ENCODE measurements at places on chromosomes 4 and X.

- peak; percentile 54 for DNase-seq
Measured at GRCh38 chrX:141341341-141341740, 99.0 kb upstream of the SPANXC start.

- DNase-seq: no peak
Measured at GRCh38 chr4:79476196-79476595, 68.2 kb upstream of the GK2 start.

GRCh38 chr4:68803013-68803412 lies 12.8 kb upstream of the UGT2B10 start:
- no peak for DNase-seq

- DNase-seq: no peak
Measured at GRCh38 chr4:168076989-168077725, 15.2 kb upstream of the ANXA10 start.

DNA sequence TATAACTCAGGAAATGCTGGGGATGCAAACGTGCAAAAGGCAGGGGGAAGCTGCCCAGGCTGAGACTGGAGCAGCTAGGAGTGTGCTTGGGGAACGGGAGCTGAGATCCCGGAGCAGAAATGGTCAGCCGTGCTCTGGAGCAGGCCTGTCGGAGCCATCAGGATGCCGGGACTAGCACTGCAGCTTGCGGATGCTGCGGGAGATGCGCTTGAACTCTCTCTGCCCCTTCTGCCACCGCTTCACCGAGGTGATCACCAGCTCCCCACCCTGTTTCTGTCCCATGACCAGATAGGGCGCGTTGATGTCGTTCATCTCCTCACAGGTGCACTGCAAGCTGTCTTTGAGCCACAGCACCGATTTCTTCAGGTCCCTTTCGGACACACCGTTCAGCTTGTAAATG lies 7.6 kb downstream of the SFRP2 start:
- DNase-seq: no peak

- DNase-seq: no peak
Measured at GRCh38 chrX:20300822-20301221, 34.1 kb upstream of the RPS6KA3 start.

DNA sequence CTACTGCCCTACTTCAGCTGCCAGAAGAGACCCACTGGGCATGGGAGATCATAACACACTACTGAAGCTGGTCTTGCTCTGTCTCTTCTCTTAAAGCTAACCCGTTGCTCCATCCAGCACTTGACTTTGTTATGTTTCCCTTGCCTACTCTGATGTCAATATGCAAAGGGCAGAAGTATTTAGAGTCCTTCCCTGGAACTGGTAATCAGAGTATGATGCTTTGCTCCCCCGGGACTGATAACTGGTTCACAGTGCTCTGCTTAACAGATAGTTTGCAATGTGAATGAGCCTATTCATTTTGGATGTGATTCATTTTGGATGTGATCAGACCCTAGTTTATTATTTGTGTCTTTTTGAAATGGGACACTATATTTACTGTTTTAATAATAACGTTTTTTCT lies 12.3 kb upstream of the UCP1 start:
- no peak for DNase-seq

GRCh38 chrX:15343075-15343476 lies 7.8 kb upstream of the PIGA start:
- no peak for DNase-seq

DNA sequence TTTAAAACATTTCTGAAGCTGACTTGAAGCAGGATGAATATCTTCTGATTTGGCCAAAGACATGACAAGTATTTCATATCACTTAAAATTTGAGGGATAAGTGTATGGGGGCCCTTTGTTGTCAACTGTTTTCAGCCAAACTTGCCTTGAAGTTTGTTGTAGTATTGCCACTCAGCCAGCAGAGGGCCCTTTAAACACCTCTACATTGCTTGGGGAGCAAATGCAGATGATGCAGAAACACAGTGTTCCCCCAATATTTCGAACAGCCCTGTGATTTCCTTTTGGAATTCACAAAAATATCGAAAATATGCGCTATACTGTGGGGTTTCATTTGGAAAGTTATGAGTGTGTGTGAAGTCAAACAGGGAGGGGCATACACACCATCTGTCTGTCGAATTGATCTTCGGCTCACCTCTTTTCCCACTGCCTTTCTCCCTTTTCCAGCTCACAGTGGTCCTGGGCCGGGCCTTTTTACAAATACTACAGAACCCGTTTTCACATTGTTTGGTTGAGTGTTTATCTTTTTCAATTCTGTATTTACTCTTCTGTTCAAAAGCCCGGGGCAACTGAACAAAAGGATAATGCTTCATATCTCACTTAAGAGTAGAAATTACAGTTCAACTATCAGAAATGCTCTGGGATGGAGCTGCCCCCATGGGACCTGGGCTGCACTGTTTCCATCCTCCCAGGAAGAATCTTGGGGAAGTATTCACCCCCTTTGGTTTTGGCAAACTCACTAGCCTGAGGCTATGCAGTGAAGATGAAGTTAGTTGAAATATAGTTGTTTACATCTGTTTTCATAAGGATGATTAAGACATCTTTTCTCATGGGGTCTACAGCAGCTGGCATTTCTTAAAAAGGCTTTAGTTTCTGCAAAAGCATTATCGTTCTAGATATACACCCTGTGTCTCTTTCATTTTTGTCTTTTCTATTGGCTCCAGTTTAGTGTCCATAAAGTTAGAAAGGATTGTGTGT lies 137.6 kb downstream of the EGF start:
- no peak for DNase-seq

DNA sequence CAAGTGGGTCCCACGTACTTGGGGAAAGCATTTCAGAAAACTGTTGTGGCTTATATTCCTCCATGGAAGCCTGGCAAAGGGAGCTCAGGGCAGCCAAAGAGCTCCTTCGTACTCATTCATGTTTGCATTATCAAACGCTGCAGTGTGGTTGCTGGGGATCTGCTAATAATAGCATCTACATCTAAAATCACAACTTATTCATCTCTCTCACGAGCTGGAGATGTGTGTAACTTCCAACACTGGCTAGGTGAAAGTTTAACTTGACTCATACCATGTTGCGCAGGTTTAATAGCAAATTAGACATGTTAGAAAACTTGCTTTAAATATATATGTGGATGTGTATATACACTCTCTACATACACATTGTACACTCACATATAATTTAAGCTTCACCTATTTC lies 415.1 kb downstream of the AFF2 start:
- DNase-seq: peak; percentile 23

GRCh38 chrX:9737363-9737762 lies 28.3 kb downstream of the GPR143 start:
- DNase-seq: no peak

Data from osteoblast (primary cell).